ENCODE measurements at places on chromosomes 5 and 9.

GRCh38 chr5:112958093-112959088 lies 18.2 kb upstream of the DCP2 start:
- peak; percentile 97 for DNase-seq

- peak; percentile 50 for DNase-seq
These were observed 105.2 kb downstream of the SH3TC2 start for GRCh38 chr5:148957591-148958202.

- no peak for DNase-seq
These were observed 599.0 kb downstream of the TLR4 start for GRCh38 chr9:118303216-118303615.

DNA sequence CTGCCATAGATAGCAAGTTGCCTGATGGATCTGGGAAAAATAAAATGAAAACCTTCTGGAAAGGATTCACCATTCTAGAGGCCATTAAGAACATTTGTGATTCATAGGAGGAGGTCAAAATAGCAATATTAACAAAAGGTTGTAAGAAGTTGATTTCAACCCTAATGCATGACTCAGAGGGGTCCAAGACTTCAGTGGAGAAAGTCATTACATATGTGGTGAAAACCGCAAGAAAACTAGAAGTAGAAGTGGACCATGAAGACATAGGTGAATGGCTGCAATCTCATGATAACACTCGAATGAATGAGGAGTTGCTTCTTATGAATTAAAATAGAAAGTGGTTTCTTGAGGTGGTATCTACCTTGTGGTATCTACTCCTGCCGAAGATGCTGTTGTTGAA lies 86.6 kb downstream of the GABRA1 start:
- no peak for DNase-seq

DNA sequence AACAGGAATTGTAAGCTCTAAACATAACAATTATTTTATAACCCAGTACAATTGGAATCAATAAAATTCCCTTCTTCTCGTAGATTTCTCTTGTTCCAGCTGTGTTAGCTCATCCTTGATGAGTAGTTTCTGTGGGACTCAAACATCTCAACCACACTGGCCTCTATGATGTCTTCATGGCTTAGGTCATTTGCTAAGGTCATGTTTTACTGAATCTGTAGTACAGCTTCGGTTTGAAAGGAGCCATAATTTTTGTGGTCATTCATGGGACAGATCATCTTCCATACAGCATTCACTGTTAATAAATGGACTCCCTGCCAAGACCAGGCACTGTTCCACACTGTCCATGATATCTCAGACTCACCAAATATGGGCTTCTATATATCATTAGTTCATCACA lies 369.0 kb upstream of the RFX3 start:
- DNase-seq: peak; percentile 94

GRCh38 chr5:75522542-75522941 lies 10.9 kb downstream of the POLK start:
- DNase-seq: no peak

- no peak for DNase-seq
These were observed 259.8 kb downstream of the ZSWIM6 start for GRCh38 chr5:61591859-61592258.

DNA sequence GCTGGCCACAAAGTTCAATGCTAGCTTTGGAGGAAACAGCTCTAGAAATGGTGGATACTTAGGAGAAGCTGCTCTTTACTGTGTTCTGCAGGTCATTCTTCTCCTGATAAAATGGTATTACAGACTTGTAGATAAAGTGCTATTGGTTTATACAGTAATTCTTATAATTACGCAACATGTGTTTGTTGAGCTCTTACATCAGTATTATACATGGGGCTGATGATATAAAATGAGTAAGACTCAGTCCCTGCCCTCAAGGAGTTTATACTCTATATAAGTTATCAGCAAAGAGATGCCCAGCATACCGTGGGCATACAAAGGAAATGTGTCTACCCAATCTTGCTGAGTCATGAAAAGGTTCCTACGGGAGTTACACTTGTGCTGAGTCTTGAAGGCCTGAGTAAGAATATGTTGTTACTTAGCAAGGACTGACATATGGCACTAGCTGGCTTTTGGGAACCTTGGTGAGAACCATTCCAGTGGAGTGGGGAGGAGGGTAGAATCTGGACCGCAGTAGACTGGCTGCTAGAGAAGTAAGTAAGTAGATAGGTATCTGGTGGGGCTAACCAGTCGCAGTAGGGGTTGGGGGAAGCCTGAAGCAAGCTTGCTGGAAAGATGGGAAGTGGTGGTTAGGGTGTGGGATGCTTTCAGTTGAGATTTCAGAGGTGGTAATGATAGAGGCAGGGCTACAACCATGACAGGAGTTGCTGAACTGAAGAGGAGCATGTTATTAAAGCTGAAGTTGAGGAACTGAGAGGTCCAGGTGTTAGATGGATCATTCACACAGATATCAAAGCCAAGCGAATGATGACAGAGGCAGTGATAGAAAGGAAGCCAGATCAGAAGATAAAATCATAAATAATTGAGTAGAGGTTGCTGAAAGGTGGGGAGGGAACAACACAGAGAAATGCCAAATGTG lies 11.1 kb upstream of the TTC23L start:
- DNase-seq: no peak

DNA sequence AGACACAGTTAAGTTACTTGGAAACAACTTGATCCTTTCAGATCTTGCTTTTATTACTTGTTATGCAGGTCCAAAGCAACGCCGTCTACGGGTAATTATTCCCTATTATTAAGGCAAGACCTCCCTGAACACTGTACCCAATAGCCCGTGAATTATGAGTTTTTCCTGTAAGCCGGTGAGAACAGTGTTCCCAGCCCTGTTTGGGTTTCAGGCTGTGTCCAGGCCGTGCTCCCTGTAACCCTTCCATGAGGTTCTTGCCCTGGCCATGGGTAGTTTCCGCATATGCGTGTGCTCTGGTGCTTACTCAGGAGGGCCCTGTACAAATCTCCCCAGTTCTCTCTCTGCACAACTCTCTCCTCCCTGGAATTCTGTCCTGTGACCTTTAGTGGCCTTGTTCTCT lies 65.6 kb upstream of the CNOT6 start:
- no peak for DNase-seq

DNA sequence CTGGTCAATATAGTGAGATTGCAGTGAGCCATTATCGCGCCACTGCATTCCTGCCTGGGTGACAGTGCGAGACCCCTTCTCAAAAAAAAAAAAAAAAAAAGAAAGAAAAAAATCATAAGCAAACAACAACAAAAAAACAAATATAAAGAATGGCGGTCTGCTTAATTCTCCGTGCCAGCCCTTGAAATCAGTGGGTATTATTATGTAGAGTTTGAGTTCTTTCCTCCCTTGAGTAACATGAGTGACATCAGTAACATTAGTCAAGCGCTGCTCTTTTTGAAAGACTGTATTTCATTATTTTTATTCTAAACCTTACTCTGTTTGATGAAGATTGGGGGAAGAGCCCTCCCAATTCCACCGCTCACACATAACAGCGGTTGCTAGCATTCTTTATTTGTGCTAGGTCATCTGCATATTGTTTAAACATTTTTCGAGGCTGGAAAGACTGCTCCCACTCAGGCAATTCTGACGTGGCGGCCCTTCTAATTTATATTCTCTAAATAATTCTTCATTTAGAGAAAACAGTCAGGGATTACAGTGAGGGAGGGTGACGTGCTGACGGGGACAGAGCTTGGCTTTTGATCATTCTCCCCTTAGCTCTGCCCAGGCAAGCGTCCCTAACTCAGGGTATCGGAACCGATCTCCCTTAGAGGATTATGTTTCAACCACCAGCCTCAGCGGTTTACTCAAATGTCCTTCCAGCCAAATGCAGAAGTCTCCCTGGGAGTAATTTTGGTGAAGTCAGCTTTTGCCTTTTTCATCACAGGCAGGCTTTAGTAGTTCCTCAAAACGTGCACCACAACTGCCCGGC lies 860 bp upstream of the MARCHF6 start:
- DNase-seq: peak; percentile 57

DNA sequence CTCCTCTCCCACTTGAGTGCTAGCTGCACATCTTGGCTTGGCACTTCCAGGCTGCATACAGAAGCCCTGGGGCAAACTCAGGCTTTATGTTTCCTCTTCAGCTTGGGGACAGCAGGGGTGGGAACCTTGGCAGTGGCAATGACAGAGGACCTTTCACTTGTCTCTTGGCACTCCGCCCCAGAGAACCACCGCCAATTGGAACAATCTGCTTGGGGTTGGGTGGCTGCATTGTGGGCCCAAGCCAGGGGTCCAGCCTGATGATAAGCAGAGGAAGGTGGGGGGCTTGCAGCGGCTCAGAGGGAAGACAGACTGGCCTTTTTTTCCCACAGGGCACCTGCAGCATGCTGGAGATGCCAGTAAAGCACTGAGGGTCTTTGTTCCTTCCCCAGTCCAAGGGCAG lies 179.0 kb upstream of the NMUR2 start:
- DNase-seq: no peak

GRCh38 chr9:131264231-131264630 lies 12.1 kb downstream of the FAM78A start:
- DNase-seq: no peak

- DNase-seq: no peak
These were observed 198.3 kb downstream of the KCTD16 start for GRCh38 chr5:144369006-144369405.

- DNase-seq: no peak
These were observed 803.0 kb upstream of the ZNF608 start for GRCh38 chr5:125549322-125549911.

DNA sequence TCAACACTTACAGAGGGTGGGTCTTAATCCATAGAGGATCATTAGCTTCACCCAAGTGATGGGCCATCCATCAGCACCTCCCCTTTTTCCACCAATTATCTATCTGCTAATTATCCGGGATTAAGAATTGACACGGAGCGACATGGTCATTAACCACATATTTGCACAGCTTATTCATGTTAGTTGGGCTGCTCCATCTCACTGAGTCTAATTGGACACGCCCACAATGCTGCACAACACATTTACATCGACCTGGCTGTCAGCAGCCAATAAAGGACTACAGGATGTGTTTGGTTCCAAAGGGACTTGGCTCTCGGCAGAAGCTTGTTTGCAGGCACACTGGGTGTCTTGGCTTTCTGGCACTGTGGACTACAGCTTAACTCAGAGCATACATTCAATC lies 21.6 kb downstream of the FOXE1 start:
- DNase-seq: no peak

- DNase-seq: peak; percentile 43
These were observed 30.5 kb upstream of the UBAP2 start for GRCh38 chr9:34079181-34079580.

GRCh38 chr9:2461892-2462291 lies 159.7 kb upstream of the VLDLR start:
- DNase-seq: peak; percentile 17

DNA sequence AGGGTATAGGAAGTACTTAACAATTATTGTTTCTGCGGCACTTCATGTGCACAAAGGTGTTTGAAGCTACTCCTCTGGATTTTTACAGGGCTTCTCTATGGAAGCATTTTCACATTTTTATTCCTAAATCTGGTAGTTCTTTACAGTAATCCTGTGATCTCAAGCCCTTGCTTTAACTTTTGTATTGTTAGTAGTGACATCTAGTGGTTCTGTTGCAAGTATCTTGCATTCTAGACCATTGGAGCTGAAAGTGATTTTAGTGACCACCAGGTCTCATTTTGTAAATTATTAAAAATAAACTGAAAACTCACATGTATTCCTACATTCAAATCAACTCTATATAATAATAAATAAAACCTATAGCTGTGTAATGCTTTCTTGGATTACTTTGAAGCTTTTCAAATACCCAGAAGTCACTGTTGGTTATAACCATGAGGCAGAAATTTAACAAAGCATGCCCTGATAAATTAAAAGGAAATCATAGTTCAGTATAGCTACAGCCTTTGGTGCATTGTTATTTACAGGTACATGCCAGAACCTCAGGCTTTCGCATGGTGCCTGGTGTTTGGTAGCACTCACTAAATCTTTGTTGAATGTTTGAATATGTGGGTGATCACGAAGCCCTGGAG lies 18.9 kb downstream of the RPS23 start:
- DNase-seq: peak; percentile 33

GRCh38 chr5:171678646-171679045 lies 107.0 kb upstream of the SMIM23 start:
- no peak for DNase-seq

DNA sequence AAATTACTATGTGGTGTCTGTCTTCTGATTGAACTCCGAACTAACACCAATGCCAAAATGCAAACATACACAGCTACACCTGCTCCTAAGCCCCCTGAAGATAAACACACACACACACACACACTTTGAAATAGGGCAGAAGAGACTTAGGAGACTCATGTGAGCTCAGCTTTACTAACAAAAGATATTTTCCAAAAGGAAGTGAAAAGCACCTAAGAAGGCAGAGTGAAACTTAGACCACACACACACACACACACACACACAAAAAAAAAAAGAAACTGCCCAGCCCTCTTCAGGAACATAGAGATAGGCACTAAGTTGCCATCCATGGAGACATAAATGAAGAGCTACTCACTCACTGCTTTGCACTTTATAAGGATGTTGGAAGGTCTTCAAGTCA lies 45.2 kb upstream of the APC start:
- no peak for DNase-seq

- DNase-seq: peak; percentile 91
These were observed 37.0 kb upstream of the TAF1L start for GRCh38 chr9:32672469-32672868.

GRCh38 chr5:177320879-177321278 lies 9.2 kb upstream of the MXD3 start:
- DNase-seq: no peak

DNA sequence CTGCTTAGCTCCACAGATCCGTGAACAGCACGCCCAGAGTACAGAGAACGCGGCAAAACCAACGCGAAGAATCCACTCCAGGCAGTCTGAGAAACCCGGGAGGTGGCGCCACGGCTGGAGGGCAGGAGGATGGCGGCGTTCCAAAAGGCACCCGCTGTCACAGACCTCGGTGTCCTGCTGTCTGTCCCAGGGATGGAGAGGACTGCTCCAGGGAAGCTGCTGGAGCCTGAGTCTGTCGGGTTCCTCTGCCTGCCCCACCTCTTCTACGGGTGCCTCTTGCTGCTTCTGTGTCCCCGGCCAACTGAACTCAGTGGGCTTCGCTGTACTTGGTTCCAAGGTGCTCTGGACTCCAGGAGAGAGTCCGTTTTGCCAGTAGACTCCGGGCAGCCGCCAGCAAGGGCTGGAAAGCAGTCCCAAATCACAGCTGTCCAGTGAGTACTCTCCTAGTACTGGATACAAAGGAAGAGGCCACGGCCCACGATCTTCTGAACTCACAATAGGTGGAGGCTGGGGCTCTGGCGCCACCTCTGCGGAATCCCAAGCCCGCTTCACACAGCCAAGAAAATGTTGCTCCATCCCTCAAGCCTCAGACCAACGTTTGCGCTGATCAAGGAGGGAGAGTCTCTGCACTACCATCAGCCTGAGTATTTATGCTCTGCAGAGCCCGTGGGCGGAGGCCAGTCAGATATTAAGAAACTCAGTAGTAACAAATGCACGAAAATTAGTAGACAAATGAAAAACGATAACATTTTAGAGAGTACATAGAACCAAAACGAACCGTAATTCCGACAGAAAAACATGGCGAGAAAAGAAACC lies 440 bp downstream of the ANXA2R start:
- DNase-seq: peak; percentile 75

GRCh38 chr5:106766916-106767315 lies 903.8 kb downstream of the EFNA5 start:
- DNase-seq: no peak

- DNase-seq: no peak
These were observed 64.3 kb upstream of the NAA35 start for GRCh38 chr9:85876628-85877027.

Data from EH (cell line).